SW480 (cell line): ENCODE measurements at places on chromosomes 16 and 17.

GRCh38 chr17:38538906-38539305, 66.8 kb downstream of the SRCIN1 start:
- DNase-seq: no peak

DNA sequence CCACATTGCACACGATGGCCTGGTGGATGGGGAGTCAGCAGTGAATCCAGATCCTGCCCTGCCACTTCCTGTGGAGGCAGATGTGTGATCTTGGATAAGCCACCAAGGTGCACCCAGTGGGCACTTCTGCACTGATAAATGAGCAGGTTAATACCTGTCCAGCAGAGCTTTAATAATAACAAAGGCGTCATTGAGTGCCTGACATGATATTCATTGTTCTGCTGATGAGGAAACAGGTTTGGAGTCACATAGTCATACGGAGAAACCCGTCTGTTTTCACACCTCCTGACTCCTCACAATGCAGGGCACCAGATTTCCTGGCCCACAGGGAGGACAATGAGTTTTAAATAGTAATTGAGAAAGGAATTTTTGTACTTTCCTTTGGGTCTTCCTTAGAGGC, 324.6 kb upstream of the CDH5 start:
- DNase-seq: no peak

DNA sequence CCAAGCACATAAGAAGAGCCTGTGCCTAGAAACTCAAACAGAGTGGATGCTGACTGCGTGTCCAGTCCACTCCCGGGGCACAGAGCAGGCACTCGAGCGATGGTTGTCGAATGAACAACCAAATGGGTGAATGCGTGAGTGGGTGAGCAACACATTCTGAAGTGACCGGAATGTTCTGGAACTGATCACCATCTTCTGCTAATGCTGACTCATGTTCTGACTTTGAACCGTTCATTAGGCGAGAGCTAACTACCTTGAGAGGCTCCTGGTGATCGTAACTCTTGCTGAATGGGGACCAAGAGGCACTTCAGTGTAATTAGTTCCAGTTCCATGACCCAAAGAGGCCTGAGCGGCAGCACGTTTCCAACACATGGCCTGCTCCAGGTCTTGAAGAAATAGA, 37.9 kb downstream of the IRF8 start:
- DNase-seq: no peak

GRCh38 chr16:80122115-80122514, 418.7 kb upstream of the DYNLRB2 start:
- no peak for DNase-seq

GRCh38 chr16:52621651-52622050, 74.7 kb upstream of the TOX3 start:
- no peak for DNase-seq
